Type B pancreatic cell (in vitro differentiated cells): ENCODE measurements at places on chromosomes 12 and 14. TPM values are rescaled to one million over a fixed set of nuclear protein-coding genes. Genes with fewer than 3 reads are reported as not detected.

Gene LMNTD1
- 1.5 TPM in 1 of 2 replicates, not detected in the other for total RNA-seq

Gene SP1
- 82.9 and 99.5 TPM in 2 replicates for total RNA-seq

Gene PARPBP
- total RNA-seq = 6.2 and 19.0 TPM in 2 replicates

Gene STAC3
- total RNA-seq = 1.6 and 4.8 TPM in 2 replicates

Gene APPL2
- total RNA-seq = 38.3 and 46.1 TPM in 2 replicates

Gene CCDC38
- 0.29 TPM in 1 of 2 replicates, not detected in the other for total RNA-seq

Gene ALDH2
- total RNA-seq = 29.0 and 59.5 TPM in 2 replicates

Gene C12orf56
- 1.5 TPM in 1 of 2 replicates, not detected in the other for total RNA-seq

Gene RERG
- total RNA-seq = 24.2 and 32.3 TPM in 2 replicates

Gene COL2A1
- 195 and 227 TPM in 2 replicates for total RNA-seq

Gene HCAR2
- 21.4 and 93.8 TPM in 2 replicates for total RNA-seq

Gene CYP27B1
- total RNA-seq = 1.4 and 2.2 TPM in 2 replicates

Gene ASB2
- total RNA-seq = 0.21 and 0.60 TPM in 2 replicates
